ENCODE measurements at places on chromosomes 1 and 21. TPM values are rescaled to one million over a fixed set of nuclear protein-coding genes. Genes with fewer than 3 reads are reported as not detected.

DNA sequence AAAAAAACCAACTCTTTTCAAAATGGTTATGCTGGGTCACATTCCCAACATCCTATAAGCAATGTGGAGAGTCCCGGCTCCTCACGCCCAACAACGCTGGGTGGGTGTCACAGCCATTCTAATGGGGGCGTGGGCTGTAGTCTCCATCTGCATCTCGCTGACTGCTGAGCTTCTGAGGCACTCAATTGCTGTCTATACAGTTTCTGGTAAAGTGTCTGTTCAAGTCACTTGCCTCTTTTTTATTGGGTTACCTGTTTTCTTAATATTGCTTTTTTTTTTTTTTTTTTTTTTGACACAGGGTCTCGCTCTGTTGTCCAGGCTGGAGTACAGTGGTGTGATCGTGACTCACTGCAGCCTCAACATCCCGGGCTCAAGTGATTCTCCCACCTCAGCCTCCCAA is 54.8 kb downstream of the GNB1 start:
- H3K4me3 ChIP-seq, result no peak overlapping the region
- peaks cover 3% of the 10 kb centered on the region for H3K4me1 ChIP-seq
- no peaks in the 10 kb centered on the region for H3K27me3 ChIP-seq
- H3K36me3 ChIP-seq, result peaks cover 72% of the 10 kb centered on the region
- H3K27ac ChIP-seq, result no peak overlapping the region
- DNase-seq, result no peak

DNA sequence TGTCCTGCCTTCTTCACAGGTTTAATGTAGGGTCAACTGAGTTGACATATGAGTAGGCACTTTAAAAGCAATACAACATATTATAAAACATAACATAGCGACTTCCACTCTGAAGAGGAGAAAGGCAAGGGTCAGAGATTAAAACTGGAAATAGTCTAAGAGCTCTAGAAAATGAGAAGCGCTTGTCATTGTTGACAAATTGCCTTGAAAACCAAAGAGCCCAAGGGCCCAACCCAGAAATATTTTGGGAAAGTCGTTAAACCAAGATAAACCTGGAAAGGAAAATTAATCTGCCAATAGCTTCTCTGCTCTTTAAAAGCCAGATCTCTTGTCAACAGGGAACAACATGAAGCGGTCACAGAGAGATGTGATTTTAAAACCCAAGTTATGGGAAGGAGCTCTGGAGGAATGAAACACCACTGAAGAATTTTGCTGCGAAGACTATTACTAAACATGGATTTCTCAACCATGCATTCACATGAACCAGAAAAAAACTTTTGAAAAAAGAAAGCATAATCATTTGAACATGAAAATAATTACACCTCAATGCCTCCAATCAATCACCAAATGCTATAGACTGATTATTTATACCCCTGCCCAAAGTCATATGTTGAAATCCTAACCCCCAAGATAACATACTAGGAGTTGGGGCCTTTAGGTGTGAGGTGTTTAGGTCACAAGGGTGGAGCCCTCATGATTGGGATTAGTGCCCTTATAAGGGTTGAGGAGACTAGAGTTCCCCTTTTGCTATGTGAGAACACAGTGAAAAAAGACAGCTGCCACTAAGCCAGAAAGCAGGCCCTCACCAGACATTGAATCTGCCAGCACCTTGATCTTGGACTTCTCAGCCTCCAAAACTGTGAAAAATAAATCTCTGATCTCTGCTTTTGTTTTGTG is 33.0 kb upstream of the MTF1 start:
- no peak overlapping the region for H3K4me3 ChIP-seq
- no peaks in the 10 kb centered on the region for H3K4me1 ChIP-seq
- H3K36me3 ChIP-seq, result peaks cover 8% of the 10 kb centered on the region

- no peak overlapping the region for H3K4me3 ChIP-seq
- peaks cover 27% of the 10 kb centered on the region for H3K36me3 ChIP-seq
- DNase-seq, result no peak
- H3K27ac ChIP-seq, result no peak overlapping the region
- peaks cover 10% of the 10 kb centered on the region for H3K4me1 ChIP-seq
- H3K27me3 ChIP-seq, result no peaks in the 10 kb centered on the region
Observed at GRCh38 chr1:100423832-100424337, 71.6 kb downstream of the CDC14A start.

DNA sequence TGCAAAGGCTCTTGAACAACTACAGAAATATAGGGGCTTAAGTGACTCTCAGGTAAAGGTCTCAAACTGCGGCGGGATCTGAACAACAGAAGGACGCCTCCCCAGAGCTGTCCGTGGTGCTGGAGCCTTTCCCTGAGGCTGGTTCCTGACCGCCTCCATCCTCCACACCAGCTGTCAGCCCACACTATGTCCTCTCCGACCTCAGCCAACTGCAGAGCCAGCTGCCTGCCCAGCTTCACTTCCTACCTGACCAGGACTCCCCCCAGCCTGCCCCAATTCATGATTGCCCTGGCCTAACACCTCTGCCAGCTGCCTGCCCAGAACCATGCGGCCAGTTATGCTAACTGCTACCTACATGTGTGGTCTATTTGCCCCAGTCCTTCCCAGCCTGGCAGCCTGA is 63.6 kb upstream of the ZC3H12A start:
- no peaks in the 10 kb centered on the region for H3K36me3 ChIP-seq
- H3K27ac ChIP-seq, result no peak overlapping the region
- no peaks in the 10 kb centered on the region for H3K27me3 ChIP-seq
- no peaks in the 10 kb centered on the region for H3K4me1 ChIP-seq
- peak; percentile 93 for DNase-seq

GRCh38 chr1:204972426-204972825 is 70.6 kb upstream of the CNTN2 start:
- no peaks in the 10 kb centered on the region for H3K27me3 ChIP-seq
- no peak for DNase-seq
- H3K36me3 ChIP-seq, result peaks cover 89% of the 10 kb centered on the region
- no peak overlapping the region for H3K4me3 ChIP-seq

DNA sequence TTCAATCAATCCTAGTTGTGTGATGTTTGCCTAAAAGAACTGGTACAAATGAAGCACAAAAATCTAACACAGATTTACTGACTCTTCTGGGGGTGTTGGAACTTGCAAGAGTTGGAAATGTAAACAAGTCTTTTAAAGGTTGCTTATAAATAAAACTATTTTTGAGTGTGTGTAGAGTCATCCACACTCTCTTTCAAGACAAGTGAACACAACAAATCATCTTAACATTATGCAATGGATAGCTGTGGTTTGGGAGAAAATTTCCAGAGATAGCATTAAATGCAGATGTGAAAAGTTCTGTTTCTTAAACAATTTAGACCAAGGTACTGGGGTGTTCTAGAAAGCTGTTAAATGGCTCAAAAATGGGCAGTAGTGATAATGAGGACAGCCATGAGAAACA is 28.7 kb downstream of the C1orf87 start:
- no peak overlapping the region for H3K4me3 ChIP-seq
- no peak overlapping the region for H3K27ac ChIP-seq
- H3K36me3 ChIP-seq, result no peaks in the 10 kb centered on the region

DNA sequence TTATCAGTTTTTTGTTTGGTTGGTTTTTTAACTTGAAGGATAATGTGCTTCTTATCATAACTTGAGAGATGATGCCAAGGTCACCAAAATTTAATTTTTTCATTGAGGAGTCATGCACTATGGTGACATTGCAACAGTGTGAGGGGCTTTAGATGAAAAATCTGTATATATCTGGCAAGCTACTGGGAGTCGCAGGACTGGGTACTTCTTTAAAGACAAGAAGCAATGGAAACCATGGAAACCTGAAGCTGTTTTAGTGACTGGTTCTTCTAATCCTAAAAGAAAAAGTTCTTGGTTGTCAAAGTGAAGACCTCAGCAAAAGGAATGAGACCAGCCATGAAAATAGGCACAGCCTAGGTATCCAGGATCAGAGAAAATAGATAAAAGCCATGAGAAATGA is 31.1 kb downstream of the ZC3H11B start:
- peaks cover 13% of the 10 kb centered on the region for H3K4me1 ChIP-seq
- no peaks in the 10 kb centered on the region for H3K27me3 ChIP-seq
- no peaks in the 10 kb centered on the region for H3K36me3 ChIP-seq
- H3K27ac ChIP-seq, result no peak overlapping the region
- no peak for DNase-seq

GRCh38 chr1:10387677-10388386 is 11.0 kb upstream of the PGD start:
- H3K27ac ChIP-seq, result peak overlapping the region; percentile 91
- H3K4me3 ChIP-seq, result no peak overlapping the region
- H3K36me3 ChIP-seq, result peaks cover 4% of the 10 kb centered on the region
- H3K4me1 ChIP-seq, result no peaks in the 10 kb centered on the region

GRCh38 chr1:95730986-95731385 is 497.0 kb downstream of the RWDD3 start:
- peaks cover 5% of the 10 kb centered on the region for H3K4me1 ChIP-seq
- no peaks in the 10 kb centered on the region for H3K36me3 ChIP-seq
- DNase-seq, result no peak
- no peak overlapping the region for H3K27ac ChIP-seq

DNA sequence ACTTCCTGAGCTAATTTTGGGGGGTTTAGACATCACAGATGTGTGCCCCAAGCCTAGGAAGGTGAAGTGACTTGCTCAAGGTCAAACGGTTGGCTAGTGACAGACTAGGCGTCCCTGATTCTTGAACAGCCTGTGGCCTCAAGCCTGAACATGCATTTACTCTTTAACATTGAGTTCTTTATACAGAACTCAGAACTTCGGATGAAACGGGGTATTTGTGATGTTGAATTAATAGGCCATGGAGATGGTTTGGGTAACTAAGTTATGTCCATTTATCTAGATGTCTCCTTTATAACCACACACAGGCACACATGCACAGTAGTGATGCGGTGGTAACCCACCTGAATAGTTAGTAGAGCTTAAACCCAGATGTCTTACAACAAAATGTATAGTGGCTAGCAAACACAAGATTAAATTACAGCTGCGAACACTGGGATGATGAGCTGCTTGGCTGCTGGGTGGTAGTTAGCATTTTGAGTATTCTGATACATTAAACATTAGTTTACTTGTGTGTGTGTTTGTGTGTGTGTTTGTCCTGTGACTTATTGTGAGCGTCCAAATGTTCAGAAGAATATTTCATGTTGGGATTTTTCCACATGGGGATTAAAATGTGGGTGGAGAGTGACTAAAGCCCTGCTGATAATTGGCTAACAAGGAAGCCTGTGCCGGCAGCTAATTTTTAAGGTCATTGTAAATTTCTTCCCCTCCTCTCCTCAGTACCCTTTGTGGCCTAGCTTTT is 2.3 kb downstream of the ATP1A1 start:
- peaks cover 5% of the 10 kb centered on the region for H3K36me3 ChIP-seq
- peaks cover 7% of the 10 kb centered on the region for H3K27me3 ChIP-seq
- peak overlapping the region; percentile 97 for H3K4me3 ChIP-seq
- no peak overlapping the region for H3K27ac ChIP-seq
- DNase-seq, result no peak

- H3K36me3 ChIP-seq, result no peaks in the 10 kb centered on the region
- H3K27me3 ChIP-seq, result no peaks in the 10 kb centered on the region
- H3K27ac ChIP-seq, result no peak overlapping the region
- H3K4me1 ChIP-seq, result no peaks in the 10 kb centered on the region
Observed at GRCh38 chr1:162111572-162111971, 42.1 kb downstream of the NOS1AP start.

DNA sequence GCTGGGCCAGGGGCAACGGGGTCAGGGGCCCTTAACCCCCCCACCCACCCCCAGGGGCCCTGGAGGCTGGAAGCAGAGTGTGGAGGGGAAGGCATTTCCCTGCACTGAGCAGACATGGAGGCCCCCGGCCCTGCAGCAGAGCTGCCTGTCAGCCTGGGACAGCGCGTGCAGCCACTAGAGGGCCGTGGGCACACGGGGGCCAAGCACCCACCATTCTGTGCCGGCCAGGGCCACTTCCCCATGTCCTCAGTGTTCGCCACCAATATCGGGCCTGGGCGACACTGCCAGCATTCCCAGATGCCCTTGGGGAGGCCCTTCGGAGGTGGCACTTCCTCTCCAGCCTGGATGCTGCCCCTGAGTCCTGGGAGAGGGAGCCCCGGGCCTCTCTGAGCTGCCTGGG is 23.2 kb upstream of the ARHGEF16 start:
- H3K27ac ChIP-seq, result no peak overlapping the region
- H3K27me3 ChIP-seq, result no peaks in the 10 kb centered on the region
- H3K4me3 ChIP-seq, result no peak overlapping the region

DNA sequence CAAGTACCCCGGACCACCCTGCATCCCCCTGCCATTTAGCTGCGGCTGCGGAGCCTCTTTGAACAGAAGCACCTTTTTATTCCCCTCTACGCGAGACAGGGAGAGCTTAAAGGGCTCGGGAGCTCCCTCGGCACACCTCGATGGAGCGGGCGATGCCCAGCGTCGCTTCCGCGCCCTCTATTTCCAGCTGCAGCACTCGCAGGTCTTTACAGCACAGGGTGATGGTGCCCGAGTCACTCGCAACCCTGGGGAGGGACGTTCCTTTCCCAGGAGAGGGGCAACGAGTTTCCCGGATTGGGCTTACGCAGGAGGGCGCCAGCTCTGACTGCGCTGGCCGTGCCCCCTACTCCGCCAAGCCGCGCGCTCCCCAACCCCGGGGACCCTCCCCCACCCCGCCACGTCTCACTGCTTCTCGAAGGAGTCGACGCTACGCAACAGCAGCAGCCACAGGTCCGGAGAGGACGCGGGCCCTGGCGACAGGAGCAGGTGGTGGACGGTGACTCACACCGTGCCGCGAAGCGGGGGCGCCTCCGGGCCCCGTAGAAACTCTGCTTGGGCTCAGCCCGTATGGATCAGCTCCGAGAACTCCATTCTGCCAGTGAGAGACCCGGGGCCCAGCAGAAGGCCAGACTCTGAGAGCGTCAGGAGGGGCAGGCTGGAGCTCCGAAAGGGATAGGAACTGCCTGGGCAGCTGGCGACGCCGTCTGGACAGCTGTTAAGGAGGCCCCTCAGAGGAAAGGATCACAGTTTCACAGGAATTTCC is 5.8 kb upstream of the FAM167B start:
- H3K4me1 ChIP-seq, result no peaks in the 10 kb centered on the region
- H3K27me3 ChIP-seq, result no peaks in the 10 kb centered on the region
- peak overlapping the region; percentile 93 for H3K4me3 ChIP-seq
- DNase-seq, result peak; percentile 87

DNA sequence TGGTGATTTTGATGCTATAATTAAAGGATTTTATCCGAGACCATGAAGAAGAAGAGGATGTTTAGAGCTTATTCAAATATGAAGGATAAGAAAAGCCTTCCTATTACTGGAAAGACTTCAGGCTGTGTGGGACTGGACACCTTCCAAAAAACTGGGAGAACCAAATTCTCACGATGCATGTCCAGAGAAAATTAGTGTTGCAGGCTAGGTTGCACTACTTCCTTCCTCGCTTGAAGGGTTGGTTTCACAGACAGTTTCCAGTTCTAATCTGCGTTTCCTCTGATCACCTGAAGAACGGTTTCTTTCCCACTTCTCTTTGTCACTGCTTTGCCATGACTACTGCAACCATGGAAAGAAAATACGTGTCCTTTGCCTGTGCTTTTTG is 2.0 kb downstream of the MTARC2 start:
- no peaks in the 10 kb centered on the region for H3K36me3 ChIP-seq
- no peak for DNase-seq
- peaks cover 9% of the 10 kb centered on the region for H3K27me3 ChIP-seq
- no peak overlapping the region for H3K27ac ChIP-seq

Gene SYT6
- 6.3 TPM for total RNA-seq

Gene PEA15
- 66.2 TPM for total RNA-seq

Gene IL24
- not detected for total RNA-seq

Gene PADI1
- total RNA-seq, result 0.13 TPM

Gene HSD17B7
- total RNA-seq, result 34.2 TPM

Gene PINK1
- total RNA-seq, result 26.3 TPM

All from endodermal cell (in vitro differentiated cells).